ENCODE measurements at places on chromosomes 6 and 20. TPM values are rescaled to one million over a fixed set of nuclear protein-coding genes. Genes with fewer than 3 reads are reported as not detected.

The MLN gene
- not detected for total RNA-seq

The POM121L2 gene
- not detected for total RNA-seq

The CST9 gene
- not detected for total RNA-seq

The KCNK15 gene
- not detected for total RNA-seq

The NKX2-2 gene
- not detected for total RNA-seq

The PNPLA1 gene
- not detected for total RNA-seq

Measured in CD4-positive, alpha-beta T cell (primary cell).